B cell (primary cell): ENCODE measurements at places on chromosomes 7 and 10. TPM values are rescaled to one million over a fixed set of nuclear protein-coding genes. Genes with fewer than 3 reads are reported as not detected.

DNA sequence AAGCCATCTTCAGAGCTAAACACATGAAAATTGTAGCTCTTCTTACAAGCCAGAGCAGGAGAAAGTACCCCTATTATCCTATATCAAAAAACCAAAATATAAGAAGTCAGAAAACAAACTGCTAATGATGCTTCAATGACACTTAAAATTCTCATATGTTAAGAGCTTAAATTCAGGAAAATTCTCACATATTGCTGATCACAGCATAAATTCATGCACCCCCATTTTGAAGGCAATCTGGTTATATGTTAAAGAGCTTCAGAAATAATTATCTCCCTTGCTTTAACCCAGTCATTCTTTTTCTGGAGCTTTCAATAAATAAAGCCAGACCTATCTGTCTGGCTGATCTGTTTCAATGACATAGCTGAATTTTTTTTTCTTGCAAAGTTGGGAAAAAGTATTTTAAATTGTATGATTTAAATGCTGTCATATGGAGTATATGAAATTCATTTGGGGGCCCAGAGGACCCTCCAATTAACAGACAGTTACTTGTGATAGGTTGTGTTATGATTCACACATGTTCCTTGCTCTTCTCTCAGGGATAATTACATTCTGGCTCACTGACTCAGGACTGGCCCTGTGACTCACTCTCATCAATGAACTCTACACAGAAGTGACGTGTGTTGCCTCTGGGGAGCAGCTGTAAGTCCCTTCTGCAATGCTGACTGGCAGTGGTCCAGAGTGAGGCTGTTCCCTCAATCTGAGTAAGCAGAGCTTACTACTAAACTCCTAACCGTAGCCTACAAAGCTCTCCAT, 85.2 kb downstream of the HGF start:
- DNase-seq = no peak
- no peaks in the 10 kb centered on the region for H3K27me3 ChIP-seq
- no peaks in the 10 kb centered on the region for H3K36me3 ChIP-seq
- H3K4me3 ChIP-seq = no peak overlapping the region
- no peak overlapping the region for H3K27ac ChIP-seq
- no peaks in the 10 kb centered on the region for H3K4me1 ChIP-seq

GRCh38 chr10:78062296-78062695, 28.6 kb downstream of the RPS24 start:
- no peaks in the 10 kb centered on the region for H3K27me3 ChIP-seq
- no peak overlapping the region for H3K27ac ChIP-seq
- H3K4me1 ChIP-seq = no peaks in the 10 kb centered on the region
- H3K36me3 ChIP-seq = no peaks in the 10 kb centered on the region
- no peak for DNase-seq

- no peak for DNase-seq
- H3K36me3 ChIP-seq = no peaks in the 10 kb centered on the region
- no peak overlapping the region for H3K4me3 ChIP-seq
- H3K27me3 ChIP-seq = peaks cover 17% of the 10 kb centered on the region
- no peaks in the 10 kb centered on the region for H3K4me1 ChIP-seq
Measured at GRCh38 chr7:26073041-26073440, 79.0 kb upstream of the NFE2L3 start.

The NEURL1 gene
- 0.30 and 0.46 TPM in 2 replicates for total RNA-seq

The IL15RA gene
- total RNA-seq = 6.8 and 9.3 TPM in 2 replicates

The PITX3 gene
- total RNA-seq = not detected in 2 replicates

DNA sequence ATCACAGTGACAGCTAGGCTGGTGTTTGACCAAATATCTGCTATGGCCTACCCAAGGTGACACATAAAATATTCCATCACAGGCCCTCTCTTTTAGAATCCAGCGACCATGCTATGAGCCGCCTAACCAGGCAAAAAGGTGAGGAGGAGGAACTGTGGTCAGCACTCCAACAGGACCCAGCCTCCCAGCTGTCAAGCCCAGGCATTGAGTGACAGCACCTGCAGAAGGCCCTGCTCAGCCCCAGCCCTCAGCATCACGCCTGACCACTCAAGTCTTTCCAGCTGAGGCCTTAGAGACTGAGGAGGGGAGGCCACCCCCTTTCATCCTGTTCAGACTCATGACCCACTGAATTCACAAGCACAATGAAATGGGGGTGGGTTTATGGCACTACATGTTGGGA, 43.0 kb downstream of the CXCL12 start:
- no peak for DNase-seq
- no peaks in the 10 kb centered on the region for H3K36me3 ChIP-seq
- H3K27me3 ChIP-seq = no peaks in the 10 kb centered on the region
- H3K4me1 ChIP-seq = no peaks in the 10 kb centered on the region
- H3K4me3 ChIP-seq = no peak overlapping the region

DNA sequence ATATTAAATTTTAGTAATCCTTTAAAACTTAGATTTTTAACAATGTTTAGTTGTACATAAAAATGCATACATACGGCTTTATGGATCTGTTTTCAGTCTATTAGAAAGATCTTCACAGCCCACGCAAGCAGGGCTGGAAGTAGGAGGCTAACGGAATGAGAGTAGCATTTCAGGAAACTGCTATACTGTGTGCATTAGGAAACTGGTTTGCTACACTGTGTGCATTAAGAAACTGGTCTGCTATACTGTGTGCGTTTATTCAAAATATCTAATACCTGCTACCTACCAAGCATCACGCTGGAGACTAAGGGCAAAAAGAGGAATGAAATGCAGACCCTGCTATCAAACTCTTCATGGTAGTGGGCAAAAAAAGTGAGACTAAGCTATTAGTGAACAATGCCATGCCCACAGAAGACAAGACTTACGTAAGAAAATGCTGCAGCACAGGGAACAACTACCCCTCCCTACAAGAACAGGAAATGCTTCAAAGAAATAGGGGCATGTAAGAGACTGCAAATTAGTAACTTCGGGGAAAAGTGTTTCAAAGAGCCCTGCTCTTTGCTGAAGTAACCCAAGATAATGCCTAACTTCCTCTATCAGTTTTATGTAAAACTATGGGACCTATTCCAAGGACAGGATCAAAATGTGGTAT, 11.3 kb downstream of the RAB11FIP2 start:
- H3K36me3 ChIP-seq = no peaks in the 10 kb centered on the region
- no peak for DNase-seq
- H3K4me3 ChIP-seq = no peak overlapping the region
- no peak overlapping the region for H3K27ac ChIP-seq
- H3K27me3 ChIP-seq = no peaks in the 10 kb centered on the region
- H3K4me1 ChIP-seq = no peaks in the 10 kb centered on the region

GRCh38 chr10:8084799-8085198, 30.3 kb downstream of the GATA3 start:
- H3K27ac ChIP-seq = no peak overlapping the region
- no peaks in the 10 kb centered on the region for H3K4me1 ChIP-seq
- no peaks in the 10 kb centered on the region for H3K27me3 ChIP-seq
- DNase-seq = no peak
- no peaks in the 10 kb centered on the region for H3K36me3 ChIP-seq

DNA sequence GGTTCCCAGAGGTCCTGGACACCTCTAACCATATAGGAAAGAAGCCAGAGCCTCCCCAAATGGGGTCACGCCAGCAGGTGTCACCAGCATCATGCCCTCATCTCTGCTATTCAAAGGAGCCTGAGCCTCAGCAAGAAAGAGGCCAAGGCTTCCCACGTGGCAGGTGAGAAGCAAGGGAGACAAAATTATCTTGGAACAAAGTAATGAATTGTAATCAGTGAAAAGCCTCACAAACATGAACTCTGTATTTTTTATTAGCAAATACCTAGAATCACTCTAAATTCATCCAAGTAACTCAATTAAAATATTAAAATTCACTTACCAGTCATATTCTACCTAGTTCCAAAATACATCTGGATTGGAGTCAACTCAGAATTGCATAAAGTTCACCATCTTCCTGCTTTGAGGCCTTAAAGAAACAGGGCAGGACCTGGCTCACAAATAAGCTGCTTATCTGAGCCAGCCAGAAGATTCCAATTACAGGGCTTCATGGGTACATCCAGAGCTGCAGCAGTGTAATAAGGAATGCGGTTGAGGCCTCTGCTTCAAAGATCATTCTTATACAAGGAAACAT, 68.7 kb downstream of the SGMS1 start:
- no peak overlapping the region for H3K4me3 ChIP-seq
- H3K27ac ChIP-seq = no peak overlapping the region
- DNase-seq = no peak
- H3K27me3 ChIP-seq = no peaks in the 10 kb centered on the region

The CYP26C1 gene
- 0.19 and 0.57 TPM in 2 replicates for total RNA-seq

GRCh38 chr7:151657173-151657572, 137.5 kb upstream of the RHEB start:
- no peak overlapping the region for H3K4me3 ChIP-seq
- DNase-seq = no peak
- H3K36me3 ChIP-seq = no peaks in the 10 kb centered on the region
- H3K4me1 ChIP-seq = no peaks in the 10 kb centered on the region
- no peaks in the 10 kb centered on the region for H3K27me3 ChIP-seq

DNA sequence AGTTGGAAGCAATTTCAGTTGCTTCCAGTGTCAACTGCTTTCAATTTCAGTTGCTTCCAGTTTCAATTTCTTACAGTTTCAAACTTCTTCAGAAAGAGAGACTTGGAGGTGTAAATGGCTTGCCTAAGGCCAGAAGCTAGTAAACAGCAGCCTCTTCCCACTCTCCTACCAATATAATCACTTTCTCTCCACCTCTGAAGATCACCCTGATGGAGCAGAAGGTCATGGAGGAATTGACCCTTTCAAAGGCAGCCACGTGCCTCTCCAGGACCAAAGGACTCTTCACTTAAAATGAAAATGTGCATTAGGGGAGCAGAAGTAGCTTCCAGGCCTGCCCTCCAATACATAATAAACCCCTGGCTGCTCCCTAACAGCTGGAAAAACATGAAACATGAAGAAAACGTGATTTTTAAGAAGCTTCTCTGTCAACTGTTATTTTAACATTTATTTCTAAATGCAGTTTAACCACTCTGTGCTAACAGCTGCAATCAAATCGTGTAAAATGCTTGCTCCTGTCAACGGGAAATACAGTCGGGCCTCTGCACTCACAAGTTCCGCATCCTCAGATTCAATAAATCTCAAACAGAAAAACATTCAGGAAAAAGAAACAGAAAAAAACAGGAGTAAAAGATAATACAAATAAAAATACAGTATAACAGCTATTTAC, 1020.6 kb downstream of the XPNPEP1 start:
- no peak overlapping the region for H3K4me3 ChIP-seq
- H3K27ac ChIP-seq = no peak overlapping the region
- H3K4me1 ChIP-seq = peaks cover 9% of the 10 kb centered on the region
- no peaks in the 10 kb centered on the region for H3K36me3 ChIP-seq

The HSPA12A gene
- 17.7 and 18.8 TPM in 2 replicates for total RNA-seq

GRCh38 chr7:134500406-134500805, 27.0 kb upstream of the AKR1B10 start:
- H3K4me3 ChIP-seq = no peak overlapping the region
- DNase-seq = no peak
- H3K27me3 ChIP-seq = peaks cover 4% of the 10 kb centered on the region
- H3K27ac ChIP-seq = no peak overlapping the region
- H3K36me3 ChIP-seq = no peaks in the 10 kb centered on the region
- no peaks in the 10 kb centered on the region for H3K4me1 ChIP-seq

DNA sequence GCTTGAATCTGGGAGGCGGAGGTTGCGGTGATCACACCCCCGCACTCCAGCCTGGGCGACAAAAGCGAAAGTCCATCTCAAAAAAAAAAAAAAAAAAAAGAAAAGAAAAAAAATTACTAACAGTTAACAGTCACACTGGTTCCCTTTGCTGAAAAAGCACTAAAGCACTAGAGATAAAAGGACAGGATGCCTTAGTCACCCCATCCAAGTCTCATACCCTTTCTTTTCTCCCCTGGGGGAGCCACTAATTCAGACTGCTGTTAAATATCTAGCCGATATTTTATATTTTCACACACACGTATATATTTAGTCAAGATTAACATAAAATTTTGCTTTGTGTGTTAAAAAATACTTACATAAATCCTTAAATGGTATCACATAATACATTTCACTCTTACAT, 25.2 kb downstream of the BAIAP2L1 start:
- H3K4me3 ChIP-seq = no peak overlapping the region
- no peak for DNase-seq
- H3K4me1 ChIP-seq = no peaks in the 10 kb centered on the region
- H3K36me3 ChIP-seq = no peaks in the 10 kb centered on the region

- H3K27me3 ChIP-seq = no peaks in the 10 kb centered on the region
- H3K4me3 ChIP-seq = no peak overlapping the region
- no peaks in the 10 kb centered on the region for H3K4me1 ChIP-seq
- DNase-seq = no peak
- no peak overlapping the region for H3K27ac ChIP-seq
Measured at GRCh38 chr10:102196893-102197292, 29.2 kb upstream of the ELOVL3 start.

DNA sequence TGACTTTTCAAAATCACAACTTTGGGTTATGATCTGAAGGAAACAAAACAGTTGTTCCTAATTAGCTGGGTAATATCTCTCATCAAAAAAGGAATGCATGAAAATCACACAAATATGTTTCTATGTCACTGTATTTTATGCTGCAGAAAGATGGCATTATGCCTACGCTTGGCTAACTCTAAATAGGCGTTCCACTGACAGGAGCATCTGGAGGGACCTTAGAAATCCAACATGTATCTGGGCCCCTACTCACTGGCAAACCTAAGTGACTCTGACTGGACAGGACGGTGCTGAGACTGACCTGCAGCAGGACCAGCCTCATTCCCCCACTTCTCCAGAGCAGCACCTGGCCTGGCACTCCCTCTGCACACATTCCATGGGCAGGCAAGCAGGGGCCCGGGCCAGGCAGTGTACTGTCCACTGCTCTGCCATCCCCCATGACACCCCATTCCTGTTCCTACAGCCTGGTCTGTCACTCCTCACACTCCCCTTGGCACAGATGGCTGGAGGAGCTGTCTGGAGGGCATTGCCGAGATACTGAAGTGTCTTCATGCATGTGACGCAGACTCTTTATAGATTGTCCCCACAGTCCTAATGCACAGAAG, 2.6 kb upstream of the MYL7 start:
- no peak for DNase-seq
- H3K36me3 ChIP-seq = no peaks in the 10 kb centered on the region
- peaks cover 13% of the 10 kb centered on the region for H3K4me1 ChIP-seq
- H3K27ac ChIP-seq = no peak overlapping the region
- no peak overlapping the region for H3K4me3 ChIP-seq

- DNase-seq = no peak
- H3K4me3 ChIP-seq = no peak overlapping the region
- H3K4me1 ChIP-seq = no peaks in the 10 kb centered on the region
Measured at GRCh38 chr10:121891103-121891502, 36.7 kb downstream of the ATE1 start.

GRCh38 chr10:116691635-116692034, 50.7 kb downstream of the HSPA12A start:
- H3K4me3 ChIP-seq = no peak overlapping the region
- H3K4me1 ChIP-seq = no peaks in the 10 kb centered on the region
- no peaks in the 10 kb centered on the region for H3K36me3 ChIP-seq
- H3K27me3 ChIP-seq = no peaks in the 10 kb centered on the region

- H3K4me1 ChIP-seq = peaks cover 4% of the 10 kb centered on the region
- no peak overlapping the region for H3K4me3 ChIP-seq
- no peak overlapping the region for H3K27ac ChIP-seq
- no peak for DNase-seq
- peaks cover 28% of the 10 kb centered on the region for H3K36me3 ChIP-seq
Measured at GRCh38 chr10:6019010-6019782, 41.9 kb upstream of the IL15RA start.

GRCh38 chr7:157827863-157828160, 491.0 kb downstream of the DNAJB6 start:
- no peaks in the 10 kb centered on the region for H3K4me1 ChIP-seq
- no peak overlapping the region for H3K27ac ChIP-seq
- no peaks in the 10 kb centered on the region for H3K36me3 ChIP-seq

GRCh38 chr10:132722394-132723329, 63.3 kb downstream of the NKX6-2 start:
- no peak overlapping the region for H3K27ac ChIP-seq
- DNase-seq = no peak
- no peaks in the 10 kb centered on the region for H3K27me3 ChIP-seq
- H3K36me3 ChIP-seq = no peaks in the 10 kb centered on the region
- H3K4me3 ChIP-seq = no peak overlapping the region
- no peaks in the 10 kb centered on the region for H3K4me1 ChIP-seq
